Astrocyte (in vitro differentiated cells and primary cell): ENCODE measurements at places on chromosomes 7 and 10.

DNA sequence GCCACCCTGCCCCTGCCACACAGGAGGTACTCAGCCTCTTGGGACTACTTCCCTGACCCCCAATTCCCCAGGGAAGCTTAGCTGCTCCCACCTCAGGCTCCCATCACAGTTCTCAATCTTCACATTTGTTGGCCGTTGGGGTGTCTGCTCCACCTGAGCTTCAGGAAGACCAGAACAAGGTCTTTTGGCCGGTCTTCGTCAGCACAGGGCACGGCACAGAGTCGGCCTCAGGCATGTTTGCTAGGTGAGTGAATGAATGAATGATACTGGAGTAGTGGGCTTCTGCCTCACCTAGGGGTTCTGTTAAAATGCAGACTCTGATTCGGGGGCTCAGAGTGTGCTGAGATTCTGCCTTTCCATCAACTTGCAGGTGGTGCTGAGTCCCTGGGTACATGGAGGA, 20.3 kb downstream of the GPRIN2 start:
- no peak for DNase-seq

- DNase-seq, result no peak
These were observed at the start of gene TTYH3 for GRCh38 chr7:2631946-2632732. TTYH3 (plus strand) TSS chr7:2631986; CDS start chr7:2632156, 170 bp downstream.

GRCh38 chr7:97847791-97848190, 24.4 kb downstream of the ASNS start:
- DNase-seq, result no peak

- no peak for DNase-seq
These were observed 38.0 kb downstream of the UNC5B start for GRCh38 chr10:71250405-71250804.

GRCh38 chr7:36308031-36308430, 81.6 kb upstream of the ANLN start:
- DNase-seq, result no peak

DNA sequence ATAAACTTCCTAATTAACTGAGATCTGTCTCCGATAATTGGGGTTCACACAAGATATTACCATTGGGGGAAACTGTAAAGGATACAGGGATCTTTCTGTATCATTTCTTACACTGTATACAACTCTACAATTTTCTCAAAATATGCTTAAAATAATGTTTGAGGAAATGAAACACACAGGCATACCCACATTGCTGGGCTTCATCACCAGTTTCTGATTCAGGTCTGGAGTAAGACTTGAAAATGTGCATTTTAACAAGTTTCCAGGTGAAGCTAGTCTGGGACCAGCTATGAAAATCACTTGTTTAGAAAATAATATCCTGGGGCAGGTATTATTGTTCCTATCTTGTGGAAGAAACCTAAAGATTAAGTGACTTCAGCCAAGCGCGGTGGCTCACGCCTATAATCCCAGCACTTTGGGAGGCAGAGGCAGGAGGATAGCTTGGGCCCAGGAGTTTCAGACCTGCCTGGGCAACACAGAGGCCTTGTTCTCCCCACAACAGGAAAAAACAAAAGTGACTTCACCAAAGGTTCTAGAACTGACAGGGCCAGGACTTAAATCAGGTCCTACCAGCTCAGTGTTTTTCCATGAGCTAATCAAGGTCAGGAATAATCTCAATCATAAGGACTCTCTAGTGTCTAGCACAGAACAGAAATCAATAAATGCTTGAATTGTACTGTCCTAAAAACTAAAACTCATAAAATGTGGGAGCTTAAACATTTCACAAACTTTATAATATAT, 12.6 kb downstream of the TOMM7 start:
- no peak for DNase-seq

GRCh38 chr10:96118604-96119450, 11.3 kb upstream of the ZNF518A start:
- DNase-seq, result no peak

GRCh38 chr10:120732643-120733313, 118.4 kb upstream of the WDR11 start:
- peak; percentile 29 for DNase-seq

DNA sequence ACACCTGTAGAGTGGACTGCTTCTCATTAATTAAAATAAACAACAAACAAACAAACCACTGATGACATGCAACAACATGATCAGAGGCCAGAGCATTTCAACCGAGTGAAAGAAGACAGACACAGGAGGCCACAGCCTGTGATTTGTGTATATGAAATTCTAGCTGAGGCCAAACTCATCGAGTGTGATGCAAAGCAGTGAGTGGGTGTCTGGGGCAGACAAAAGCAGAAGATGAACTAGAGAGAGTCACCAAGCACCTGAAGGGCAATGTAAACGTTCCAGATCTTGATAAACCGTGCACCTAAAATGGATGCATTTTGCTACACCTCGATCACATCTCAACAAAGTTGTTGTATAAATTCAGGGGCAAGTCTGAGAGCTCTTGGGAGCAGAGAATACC, 108.4 kb downstream of the KLF6 start:
- DNase-seq, result no peak

GRCh38 chr7:118349604-118350003, 125.1 kb downstream of the ANKRD7 start:
- no peak for DNase-seq

- DNase-seq, result peak; percentile 57
These were observed 431 bp downstream of the ZYX start for GRCh38 chr7:143381427-143382125.

GRCh38 chr10:109219935-109220605, 703.2 kb downstream of the XPNPEP1 start:
- DNase-seq, result no peak

GRCh38 chr10:105274556-105275070, 633.5 kb downstream of the SORCS3 start:
- DNase-seq, result no peak

GRCh38 chr7:107344799-107345198, 125.1 kb upstream of the GPR22 start:
- DNase-seq, result no peak

DNA sequence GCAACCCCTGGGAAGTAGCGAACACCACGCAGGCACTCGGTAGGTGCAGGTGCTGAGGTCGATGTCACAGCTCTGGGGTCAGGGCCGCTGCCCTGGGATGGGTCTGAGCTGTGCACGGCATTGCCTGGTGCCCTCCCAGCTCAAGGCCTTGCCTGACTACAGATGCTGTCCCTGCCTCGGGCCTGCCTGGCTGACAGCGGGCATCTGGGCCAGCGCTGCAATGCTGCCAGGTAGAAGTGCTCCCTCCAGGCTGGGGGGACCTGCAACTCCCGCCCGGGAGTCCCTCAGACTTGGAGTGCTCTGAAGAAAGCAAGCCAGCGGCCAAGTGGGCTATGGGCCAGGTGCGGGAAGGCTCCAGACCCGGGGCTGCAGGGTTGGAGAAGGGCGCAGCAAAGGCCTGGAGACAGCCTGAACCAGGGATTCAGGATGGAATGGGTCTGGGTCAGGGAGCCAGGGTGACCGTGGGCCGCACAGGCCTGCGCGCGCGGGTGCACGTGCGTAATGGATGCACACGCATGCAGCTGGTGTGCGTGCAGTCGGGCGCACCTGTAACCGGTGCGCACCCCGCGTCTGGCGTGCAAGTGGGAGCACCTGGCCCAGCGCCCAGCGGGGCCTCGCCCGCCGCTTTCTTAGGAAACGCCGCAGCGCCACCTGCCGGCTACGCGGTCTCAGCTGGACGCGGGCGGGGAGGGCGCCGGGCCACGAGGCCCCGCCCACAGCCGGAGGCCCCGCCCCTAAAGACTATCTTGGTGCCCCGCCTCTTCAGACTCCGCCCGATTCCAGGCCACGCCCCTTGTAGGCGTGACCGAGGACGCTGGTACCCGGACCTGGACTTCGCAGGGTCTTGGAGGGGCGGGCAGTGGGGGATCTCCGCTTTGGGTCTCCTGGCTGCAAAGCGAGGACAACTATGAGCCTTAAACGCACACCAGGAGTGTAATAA, 46.7 kb downstream of the MICALL2 start:
- DNase-seq, result peak; percentile 36

- peak; percentile 90 for DNase-seq
These were observed 17.9 kb downstream of the RTKN2 start for GRCh38 chr10:62250594-62251198.

DNA sequence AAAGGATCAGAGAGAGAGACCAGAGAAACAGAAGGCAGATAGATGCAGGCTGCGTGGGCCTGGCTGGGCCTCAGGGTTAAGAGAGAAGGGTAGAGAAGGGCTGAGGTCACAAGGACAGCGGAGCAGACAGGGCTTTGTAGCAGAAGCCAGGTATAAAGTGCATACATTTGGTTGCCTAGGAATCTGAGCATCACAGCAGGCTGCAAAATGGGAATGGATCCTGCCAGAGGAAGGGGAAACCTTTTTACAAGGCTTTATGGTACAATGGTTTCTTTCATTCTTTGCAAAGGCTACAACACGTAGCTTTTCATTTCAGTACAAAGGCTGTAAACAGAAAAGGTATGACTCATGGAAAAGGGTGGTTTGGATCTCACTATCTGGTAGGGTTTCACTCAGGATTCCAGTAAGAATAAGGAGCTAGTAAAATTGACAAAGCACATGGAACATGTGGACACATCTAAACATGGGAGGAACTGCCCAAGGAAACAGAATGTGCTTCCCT, 275.1 kb downstream of the DOCK4 start:
- DNase-seq, result peak; percentile 59

- peak; percentile 14 for DNase-seq
These were observed 35.6 kb downstream of the VPS41 start for GRCh38 chr7:38873433-38873832.

GRCh38 chr10:30581779-30582380, 47.7 kb downstream of the LYZL2 start:
- peak; percentile 8 for DNase-seq

DNA sequence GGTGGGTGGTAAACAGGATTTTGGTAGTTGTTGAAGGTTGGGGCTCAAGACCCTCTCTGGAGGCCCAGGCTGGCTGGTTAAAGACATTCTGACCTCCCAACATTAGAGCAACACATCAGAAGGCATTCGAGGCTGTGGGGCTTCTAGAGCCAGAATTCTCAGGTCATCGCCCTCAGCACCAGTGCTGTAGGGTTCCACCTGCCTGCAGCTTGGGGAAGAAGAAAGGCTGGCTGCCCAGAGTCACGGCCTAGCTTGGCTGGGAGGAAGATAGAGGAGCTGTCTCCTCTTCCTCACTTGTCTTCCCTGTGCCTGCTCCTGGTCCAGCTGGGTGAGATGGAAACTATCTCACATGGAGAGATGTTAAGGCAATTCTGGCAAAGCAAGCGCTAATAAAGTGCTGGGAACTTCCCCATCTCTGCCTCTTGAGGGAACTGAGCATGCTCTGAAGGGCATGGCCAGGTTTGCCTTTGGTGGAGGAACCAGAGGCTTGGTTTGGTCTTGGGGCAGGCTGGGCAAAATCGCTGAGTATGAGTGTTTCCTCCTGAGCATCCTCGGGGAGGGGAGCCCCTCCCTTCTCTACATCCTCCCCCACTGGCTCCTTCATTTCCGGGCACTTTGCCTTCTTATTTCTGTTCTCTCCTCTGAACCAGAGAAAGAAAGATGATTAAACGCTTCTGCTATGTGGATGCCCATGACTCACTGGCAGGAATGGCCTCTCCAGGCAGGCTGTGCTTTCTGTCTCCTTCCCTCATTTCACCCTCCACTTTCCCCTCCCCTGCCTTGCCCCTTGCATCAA, 509.0 kb upstream of the PODXL start:
- DNase-seq, result peak; percentile 97

GRCh38 chr7:144391823-144392255, 11.7 kb downstream of the NOBOX start:
- peak; percentile 27 for DNase-seq

DNA sequence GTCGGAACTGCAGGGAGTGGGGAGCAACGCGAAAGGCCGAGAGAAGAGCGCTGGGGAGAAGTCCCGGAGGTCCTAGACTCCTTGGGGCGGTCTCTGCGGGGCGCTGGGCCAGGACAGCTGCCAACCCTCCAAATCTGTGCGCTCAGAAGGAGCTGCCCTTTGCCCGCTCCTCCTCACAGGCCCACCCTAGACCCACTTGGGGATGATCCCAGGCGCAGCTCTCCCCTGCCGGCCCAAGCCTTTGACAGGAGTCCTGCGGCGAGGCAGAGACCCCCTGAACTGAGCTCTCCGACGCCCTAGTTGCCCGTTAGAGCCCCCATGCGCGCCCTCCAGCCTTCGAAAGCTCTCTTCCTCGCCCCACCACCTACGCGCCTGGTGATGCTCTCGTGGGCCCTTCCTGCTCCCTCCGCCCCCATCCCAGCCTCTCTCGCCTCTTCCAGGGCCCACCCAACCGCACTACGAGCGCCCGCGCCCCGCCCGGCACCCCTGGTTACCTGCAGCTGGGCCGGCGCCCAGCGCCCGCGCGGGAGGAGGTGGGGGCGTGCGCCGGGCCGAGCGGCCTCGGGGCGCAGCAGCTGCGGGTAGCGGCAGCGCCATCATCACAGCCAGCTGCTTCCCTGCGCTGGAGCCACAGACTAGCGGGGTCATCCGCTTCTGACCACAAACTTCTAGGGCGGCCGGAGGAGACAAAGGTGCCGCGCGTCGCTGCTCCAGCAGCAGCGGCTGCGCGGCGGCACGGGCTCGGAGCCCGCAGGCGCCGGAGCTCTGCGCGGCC, 353.4 kb downstream of the DNAJB6 start:
- DNase-seq, result peak; percentile 54

DNA sequence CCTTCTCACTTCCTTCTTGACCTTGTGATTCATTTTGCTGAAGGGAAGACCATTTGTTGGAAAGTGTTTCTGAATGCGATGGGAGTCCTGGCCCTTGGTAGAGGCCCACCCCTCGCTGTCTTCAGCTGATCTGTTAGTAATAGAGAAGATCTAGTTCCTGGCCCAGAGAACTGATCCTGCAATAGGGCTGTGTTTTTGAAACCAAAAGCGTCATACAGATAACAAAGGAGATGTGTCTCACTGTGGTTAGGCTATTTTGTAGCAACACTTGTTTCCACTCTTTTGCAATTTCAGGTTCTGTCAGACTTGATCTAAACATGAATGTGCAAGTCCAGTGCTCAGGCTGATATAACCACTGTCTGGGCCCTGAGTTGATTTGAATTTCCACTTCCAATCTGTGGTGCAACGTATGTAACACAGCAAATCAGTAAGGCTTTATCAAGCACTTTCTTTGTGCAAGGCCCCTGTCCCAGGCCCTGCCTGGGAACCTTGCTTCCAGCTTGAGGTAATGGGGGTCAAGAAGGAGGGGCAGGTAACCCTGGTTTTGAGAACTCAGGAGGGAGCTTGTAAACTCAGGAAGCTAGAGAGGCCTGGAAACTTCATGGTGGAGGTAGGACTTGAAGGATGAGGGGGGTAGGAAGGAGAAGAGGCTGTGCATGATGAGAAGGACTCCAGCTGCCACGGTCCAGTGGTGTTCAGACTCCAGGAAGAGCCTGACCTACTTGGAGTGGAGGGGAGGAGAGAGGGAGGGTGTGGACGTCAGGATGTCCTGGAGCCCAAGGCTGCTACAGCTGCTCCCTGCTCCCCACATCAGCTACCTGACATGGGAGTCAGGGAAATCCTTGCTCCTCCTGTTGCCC, 42.2 kb upstream of the SRGN start:
- peak; percentile 50 for DNase-seq

- peak; percentile 14 for DNase-seq
These were observed 388 bp downstream of the ECD start for GRCh38 chr10:73167458-73167782.
